Tongue (tissue), 3 donors: ENCODE measurements at places on chromosomes 1 and 21.

DNA sequence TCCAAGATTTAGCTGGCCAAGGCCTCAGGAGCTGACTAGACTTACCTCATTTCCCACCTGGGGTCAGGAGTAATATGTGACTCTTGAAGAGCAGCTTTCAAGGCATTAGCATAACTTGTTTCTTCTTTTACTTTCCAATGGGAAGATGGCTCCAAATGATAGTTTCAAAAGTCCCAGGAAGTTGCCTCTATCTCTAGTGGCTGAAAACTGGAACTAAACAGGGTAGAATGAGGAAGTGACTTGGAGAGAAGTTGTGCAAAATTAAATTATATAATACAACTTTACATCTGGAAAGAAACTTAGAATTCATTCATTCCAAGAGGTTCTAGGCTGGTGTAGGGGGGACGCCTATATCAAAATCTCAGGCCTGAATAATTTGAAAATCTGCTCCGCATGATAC lies 250.1 kb upstream of the FMN2 start:
- DNase-seq = no peak

- no peak for DNase-seq
Observed at GRCh38 chr1:203661572-203661971, 34.9 kb downstream of the ATP2B4 start.

- DNase-seq = no peak
Observed at GRCh38 chr21:35942211-35943144, 117.8 kb downstream of the SETD4 start.

DNA sequence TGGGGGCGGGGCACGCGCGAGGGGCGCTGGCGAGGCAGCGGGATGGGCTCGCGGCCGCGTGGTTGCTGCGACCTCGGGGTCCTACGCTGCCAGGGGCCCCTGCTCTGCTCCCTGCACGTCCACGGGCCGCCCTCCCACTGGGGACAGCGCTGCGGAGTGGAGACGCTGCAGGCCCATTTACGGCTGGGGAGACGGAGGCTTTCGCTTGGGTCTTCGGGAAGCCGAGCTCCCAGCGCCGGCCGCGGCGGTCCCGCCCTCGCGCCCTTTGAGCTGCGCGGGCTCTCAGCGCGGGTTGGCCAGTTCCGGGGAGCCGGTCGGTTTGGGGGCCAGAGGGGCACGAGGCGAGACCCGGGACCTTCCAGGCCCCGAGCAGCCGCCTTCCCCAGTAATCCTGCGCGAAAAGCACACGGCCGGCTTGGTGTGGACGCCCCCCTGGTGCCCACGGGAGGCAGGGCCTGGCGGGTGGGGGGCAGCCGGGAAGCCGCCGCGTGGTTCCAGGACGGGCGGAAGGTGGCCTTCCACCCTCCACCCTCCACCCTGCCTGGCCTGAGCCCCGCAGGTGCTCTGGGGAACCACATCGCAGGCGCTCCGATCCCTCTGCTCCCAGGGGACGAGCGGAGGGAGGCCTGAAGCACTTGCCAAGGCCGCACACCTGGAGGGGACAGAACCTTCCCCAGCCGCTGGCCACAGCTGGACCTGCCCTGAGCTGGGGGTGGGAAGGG lies 570 bp upstream of the PEX10 start:
- no peak for DNase-seq

- DNase-seq = peak; percentile 58
Observed at GRCh38 chr1:170415710-170416372, 116.1 kb upstream of the GORAB start.

DNA sequence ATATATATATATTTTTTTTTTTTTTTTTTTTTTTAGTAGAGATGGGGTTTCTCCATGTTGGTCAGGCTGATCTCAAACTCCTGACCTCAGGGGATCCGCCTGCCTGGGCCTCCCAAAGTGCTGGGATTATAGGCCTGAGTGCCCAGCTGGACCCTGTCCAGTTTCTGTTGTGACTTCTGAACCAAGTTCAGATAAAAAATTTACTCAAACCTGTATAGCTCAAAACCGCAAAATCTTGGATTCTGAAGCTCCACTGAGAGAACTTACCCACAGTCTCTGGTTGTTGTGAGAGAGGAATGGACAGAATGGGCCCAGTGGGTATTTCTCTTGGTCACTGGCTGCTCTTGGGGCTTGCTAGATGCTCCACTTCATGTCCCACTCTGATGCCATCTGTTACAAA lies 76.4 kb downstream of the HS2ST1 start:
- DNase-seq = no peak

- DNase-seq = no peak
Observed at GRCh38 chr1:31861346-31861745, 45.5 kb upstream of the SPOCD1 start.

- DNase-seq = no peak
Observed at GRCh38 chr1:22971611-22972405, 858 bp downstream of the LACTBL1 start.

DNA sequence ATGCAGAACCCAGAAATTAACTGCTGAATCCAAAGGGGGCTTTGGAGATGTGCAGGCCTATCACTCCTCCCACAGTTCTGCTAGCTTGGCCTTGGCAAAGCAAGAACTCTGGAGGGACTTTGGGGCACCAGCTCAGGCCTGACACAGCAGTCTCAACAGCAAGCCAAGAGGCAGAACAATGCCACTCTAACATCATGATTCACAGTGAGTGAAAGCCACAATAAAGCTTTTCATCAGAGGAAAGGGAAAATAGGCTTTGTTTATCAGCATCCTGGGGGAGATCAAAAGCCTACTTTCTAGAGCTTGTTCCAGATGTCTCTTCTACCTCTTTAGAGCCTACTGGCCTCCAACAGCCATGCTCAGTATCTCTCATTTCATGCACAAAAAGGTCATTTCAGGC lies 283.4 kb downstream of the KCNH1 start:
- DNase-seq = no peak

DNA sequence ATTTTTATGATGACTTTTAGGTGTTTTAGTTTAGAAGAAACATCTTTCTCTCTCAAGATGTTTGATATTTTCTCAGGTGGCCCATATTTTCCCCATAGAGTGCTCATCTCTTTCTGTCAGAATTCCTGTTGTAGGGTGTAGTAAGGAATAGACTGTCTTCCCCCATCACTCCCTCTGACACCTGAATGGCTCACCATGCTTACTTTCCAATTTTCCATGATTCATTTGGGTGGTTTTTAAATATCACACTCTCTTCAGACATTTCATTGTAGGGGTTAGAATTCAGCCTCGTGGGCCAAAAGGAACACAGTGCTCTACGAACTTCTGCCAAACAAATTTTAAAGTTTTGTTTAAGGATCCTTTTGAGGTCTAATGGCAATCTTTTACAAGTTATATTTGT lies 24.0 kb downstream of the GIPC2 start:
- DNase-seq = no peak

GRCh38 chr1:167620002-167620401 lies 10.0 kb upstream of the RCSD1 start:
- no peak for DNase-seq
